ENCODE measurements at places on chromosomes 7 and 10.

- no peak for DNase-seq
Observed at GRCh38 chr7:94901981-94902380, 5.4 kb upstream of the PPP1R9A start.

- DNase-seq: no peak
Observed at GRCh38 chr7:18474944-18475343, 20.6 kb upstream of the HDAC9 start.

- no peak for DNase-seq
Observed at GRCh38 chr7:73971322-73971703, 56.7 kb upstream of the ELN start.

- DNase-seq: no peak
Observed at GRCh38 chr10:96988426-96988825, 156.3 kb downstream of the LCOR start.

GRCh38 chr10:70534281-70534680 lies 55.7 kb downstream of the PALD1 start:
- no peak for DNase-seq

DNA sequence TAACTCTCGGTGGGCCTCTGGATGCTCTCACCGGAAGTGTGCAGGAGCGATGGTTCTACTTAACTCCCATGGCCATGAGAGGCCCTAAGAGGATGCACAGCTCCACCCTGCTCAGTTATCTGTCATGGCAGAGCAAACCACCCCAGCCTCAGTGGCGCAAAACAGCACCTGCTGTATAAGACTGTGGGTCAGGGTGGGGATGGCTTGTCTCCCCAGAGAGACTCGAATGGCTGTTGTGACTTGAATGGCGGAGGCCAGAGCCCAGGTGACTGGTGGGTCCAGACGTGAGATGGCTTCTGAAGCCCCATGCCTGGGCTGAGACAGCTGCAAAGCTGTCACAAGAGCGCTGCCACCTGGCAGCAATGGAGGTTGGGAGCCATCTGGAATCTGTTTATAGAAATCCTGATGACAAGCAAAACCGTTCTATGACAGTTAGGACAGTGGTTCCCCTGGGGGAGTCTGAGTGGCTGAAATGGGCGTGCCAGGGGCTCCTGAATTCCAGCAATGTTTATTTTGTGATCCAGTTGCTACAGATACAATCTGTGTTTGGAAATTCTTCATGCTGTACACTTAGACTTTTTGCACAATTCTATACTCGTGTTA lies 490.5 kb downstream of the TCERG1L start:
- no peak for DNase-seq

GRCh38 chr7:92830532-92831110 lies 5.8 kb downstream of the CDK6 start:
- no peak for DNase-seq

GRCh38 chr7:68187532-68187931 lies 1190.9 kb downstream of the TYW1 start:
- DNase-seq: no peak

GRCh38 chr10:43333653-43334052 lies 37.8 kb upstream of the FXYD4 start:
- DNase-seq: no peak

DNA sequence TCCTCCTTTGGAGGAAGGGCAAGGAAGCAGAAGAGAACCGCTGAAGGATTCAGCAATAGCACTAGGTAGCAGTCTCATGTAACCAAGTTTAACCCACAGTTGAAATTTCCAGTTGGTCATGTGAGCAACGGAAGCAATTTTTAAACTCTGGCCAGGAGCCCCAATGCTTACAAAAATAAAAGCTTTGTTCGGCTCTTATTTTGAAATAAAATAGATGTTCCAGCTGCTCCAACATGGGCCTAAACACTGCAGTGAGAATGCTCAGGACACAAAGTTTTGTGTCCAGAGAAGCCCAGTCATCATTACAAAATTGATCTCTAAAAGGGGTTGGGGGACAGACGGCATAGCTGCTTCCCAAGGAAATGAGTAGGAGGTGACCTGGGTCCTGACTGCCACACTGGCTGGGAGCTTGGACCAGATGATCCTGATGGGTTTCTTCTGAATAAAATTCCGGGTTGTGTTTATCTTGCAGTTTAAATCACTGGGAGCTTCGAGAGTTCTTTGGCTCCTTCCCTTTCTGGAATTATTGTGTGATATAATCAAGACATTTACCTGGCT lies 452 bp upstream of the TMEM140 start:
- no peak for DNase-seq

GRCh38 chr10:5317547-5318107 lies 47.1 kb upstream of the UCN3 start:
- no peak for DNase-seq

DNA sequence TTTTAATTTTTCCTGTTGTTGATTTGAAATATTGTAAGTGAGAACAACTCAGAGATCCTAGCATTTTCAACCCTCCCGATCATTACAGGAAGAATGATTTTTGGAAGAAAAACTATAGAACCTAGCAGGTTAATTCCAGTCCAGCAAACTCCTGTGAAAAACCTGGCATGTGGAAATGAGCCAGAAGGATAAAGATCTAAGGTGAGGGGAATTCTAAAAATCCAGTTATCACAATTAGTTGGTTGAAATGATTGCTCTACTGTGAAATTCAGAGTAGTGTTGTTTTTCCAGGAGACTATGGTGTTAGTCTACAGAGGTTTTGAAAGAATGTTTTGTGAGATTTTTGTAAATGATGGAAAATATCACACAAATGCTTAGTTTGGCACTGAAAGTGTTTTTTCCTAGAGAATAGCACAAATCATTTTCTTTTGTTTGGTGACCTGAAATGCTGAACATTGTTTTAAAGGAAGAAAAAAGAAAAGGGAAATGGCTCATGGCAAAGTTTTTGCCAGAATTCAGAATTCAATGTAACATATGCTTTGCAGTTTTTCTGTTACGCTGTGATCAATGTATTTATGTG lies 152.4 kb upstream of the SLC26A5 start:
- no peak for DNase-seq

DNA sequence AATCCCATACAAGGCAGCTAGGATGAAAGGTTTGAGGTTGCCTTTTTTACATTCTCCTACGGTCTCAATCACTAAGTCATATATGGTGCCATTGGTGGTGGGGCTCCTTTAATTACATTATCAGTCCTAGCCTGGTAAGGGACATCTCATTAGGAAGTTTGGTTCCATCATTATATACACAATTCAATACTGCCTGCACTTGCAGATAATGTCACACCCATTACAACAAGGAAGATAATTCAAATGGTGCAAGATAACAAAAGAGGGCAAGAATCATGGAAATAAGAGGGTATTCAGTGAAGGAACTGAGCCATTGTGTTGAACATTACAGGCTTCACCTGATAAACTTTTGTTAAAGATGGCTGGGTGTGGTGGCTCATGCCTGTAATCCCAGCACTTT lies 1.7 kb upstream of the TMEM248 start:
- no peak for DNase-seq

DNA sequence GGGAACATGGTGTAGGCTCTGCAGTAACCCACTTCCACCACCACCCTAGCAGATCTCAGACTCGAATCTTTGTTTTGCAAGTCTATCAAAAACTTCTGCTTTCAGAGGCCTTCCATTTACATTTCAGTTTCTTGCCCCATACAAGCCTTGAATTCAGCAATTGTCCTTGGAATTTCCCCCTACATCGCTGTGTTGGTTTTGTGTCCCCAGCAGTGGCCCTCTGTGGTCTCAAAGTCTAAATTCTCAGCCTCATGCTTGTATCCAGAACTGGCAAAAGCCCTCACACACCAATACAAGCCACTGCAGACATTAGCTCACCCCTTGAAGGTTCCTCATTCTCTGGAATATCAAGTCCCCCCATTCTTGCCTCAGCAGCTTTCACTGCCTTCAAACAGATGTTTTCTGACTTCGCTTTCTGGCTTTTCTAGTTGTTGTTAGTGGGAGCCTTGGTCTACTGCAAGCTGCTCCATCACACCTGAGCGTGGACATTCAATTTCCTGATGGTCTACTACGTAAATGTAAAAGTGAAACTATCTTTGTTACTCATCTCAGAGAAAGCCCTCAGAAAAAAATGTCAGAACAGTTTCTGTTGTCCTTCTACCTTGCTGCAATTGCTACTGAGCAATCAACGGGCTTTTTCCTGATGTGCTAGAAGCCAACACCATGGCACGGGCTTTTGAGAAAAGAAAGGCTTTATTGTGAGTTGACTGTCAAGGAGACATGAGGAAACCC lies 1.8 kb upstream of the NUB1 start:
- DNase-seq: no peak

GRCh38 chr7:112105584-112106530 lies 100.3 kb downstream of the DOCK4 start:
- DNase-seq: no peak

- DNase-seq: no peak
Observed at GRCh38 chr10:103653581-103654037, 160.1 kb downstream of the NEURL1 start.

DNA sequence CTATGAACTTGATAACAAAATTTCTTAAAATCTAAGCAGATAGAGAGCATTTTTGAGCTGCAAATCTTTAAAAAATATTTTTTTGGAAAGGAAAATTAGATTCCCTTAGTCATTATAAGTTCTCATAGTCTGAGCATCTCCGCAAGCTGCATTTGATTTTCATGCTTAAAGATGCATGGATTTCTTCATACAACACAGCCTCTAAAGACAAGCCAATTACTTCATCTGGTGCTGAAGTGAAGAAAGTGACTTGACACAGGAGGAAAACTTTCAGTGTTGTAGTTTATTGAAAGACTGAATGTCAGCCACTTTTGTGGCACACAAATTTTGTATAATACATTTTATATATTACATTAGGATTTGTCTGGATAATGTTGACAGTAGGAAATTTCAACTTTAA lies 22.5 kb downstream of the SEMA3D start:
- DNase-seq: no peak

- no peak for DNase-seq
Observed at GRCh38 chr7:18499407-18500177, 4.0 kb downstream of the HDAC9 start.

GRCh38 chr7:133820584-133820983 lies 306.6 kb upstream of the LRGUK start:
- no peak for DNase-seq

DNA sequence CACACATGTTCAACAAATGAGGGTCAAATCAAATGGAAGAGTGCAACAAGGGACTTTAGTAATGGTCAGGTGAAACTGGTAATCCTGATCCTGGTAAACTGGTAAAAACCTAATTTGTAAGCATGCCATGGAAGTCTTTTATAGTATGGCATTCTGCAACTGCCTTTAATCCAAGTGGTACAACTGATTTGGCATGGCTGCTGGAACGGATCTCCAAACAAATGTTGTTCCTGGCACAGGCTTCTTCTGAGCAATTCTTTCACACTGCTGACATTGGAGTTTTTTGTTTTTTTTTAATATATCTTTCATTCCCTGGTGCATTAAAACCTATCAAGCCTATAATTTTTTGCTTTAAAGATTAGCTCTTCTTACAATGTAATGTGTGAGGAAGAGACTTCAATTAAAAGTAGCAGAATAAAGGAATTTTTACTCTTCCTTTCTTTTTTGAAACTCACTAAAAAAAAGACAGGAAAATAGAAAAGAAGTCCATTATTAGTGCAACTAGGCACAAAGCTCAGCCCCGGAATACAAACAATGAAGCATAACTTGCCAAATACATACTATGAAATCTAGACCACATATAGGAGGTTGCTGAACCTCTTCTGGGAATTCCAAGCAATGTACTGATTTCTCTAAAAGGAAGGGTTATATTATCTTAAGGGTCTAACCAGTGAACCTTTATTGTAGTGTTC lies 79.3 kb upstream of the OIT3 start:
- no peak for DNase-seq

DNA sequence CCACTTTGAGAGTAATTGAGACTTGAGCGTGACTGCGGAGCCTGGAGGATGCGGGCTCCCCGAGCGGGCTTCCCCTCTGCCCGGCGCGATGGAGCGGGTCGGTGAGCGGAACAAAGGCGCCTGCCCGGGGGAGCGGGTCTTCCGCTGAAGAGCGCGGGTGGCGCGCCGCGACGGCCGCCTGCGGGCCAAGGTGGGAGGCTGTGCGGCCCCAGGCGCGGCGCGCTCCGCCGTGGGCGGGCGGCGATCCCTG lies at the start of gene GALNT17:
TSS of gene GALNT17 (plus strand) at position 18 of the 250 bp plus-strand sequence.
- DNase-seq: no peak

GRCh38 chr10:80139265-80139664 lies 6.7 kb downstream of the PLAC9 start:
- DNase-seq: no peak

DNA sequence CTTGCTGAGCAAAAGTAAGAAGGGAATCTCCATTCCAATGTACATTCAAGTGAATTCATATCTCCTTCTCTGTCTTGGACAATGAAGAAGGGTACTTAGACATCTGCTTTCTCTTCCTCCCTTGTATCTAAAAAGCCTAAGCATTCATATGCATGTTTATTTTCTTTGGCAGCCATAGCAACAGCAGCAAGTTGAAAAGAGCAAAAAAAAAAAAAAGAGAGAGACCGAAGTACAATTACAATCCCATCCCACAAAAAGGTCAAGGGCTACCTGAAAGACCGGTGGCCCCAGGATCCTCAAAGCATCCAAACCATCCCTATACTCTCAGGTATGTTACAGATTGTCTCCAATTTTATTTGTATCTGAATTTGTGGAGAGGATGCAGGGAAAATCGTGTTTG lies 4.1 kb downstream of the OR2F1 start:
- DNase-seq: no peak

DNA sequence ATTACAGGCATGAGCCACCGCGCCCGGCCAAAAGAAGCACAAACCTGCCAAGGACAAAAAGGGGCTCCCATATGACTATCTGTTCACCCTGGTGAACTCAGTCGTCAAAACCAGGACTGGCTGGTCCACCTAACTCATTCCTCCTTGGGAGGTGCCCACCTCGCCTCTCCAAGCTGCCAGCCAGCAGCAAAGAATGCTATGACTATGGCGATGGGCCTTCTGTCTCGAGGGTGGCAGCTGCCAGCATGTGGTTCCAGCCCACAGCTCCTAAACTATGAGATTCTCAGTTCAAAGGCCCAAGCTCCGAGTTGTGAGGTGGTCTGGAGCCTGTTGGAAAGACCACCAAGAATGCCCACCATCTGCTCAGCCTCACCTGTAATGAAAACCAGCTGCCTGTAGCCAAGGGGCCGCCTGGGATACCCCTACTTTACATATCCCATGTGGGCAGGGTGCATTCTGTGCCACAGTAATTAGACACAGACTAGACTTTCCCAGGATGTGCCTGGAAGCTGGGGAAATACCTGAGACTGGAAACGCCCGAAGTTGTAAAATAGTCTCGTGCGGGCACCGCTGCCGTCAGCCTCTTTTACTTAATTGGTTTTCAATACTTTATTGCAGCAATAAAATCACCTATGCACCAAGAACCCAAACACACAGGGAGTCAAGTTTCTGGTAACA lies 71.1 kb downstream of the ZRANB1 start:
- no peak for DNase-seq

- DNase-seq: no peak
Observed at GRCh38 chr10:31147210-31147608, 115.5 kb upstream of the ZNF438 start.

GRCh38 chr7:2520131-2520760 lies 672 bp downstream of the LFNG start:
- no peak for DNase-seq

- no peak for DNase-seq
Observed at GRCh38 chr10:121838149-121838548, 89.7 kb downstream of the ATE1 start.

- DNase-seq: no peak
Observed at GRCh38 chr10:61896854-61897661, 4.4 kb upstream of the ARID5B start.

All from esophagus squamous epithelium (tissue), 5 donors.